SW 1271 (cell line): ENCODE measurements at places on chromosomes 6 and 20.

GRCh38 chr20:40738976-40739375 is 49.9 kb upstream of the MAFB start:
- DNase-seq, result no peak

GRCh38 chr6:118152524-118152923 is 245.5 kb downstream of the SLC35F1 start:
- no peak for DNase-seq

DNA sequence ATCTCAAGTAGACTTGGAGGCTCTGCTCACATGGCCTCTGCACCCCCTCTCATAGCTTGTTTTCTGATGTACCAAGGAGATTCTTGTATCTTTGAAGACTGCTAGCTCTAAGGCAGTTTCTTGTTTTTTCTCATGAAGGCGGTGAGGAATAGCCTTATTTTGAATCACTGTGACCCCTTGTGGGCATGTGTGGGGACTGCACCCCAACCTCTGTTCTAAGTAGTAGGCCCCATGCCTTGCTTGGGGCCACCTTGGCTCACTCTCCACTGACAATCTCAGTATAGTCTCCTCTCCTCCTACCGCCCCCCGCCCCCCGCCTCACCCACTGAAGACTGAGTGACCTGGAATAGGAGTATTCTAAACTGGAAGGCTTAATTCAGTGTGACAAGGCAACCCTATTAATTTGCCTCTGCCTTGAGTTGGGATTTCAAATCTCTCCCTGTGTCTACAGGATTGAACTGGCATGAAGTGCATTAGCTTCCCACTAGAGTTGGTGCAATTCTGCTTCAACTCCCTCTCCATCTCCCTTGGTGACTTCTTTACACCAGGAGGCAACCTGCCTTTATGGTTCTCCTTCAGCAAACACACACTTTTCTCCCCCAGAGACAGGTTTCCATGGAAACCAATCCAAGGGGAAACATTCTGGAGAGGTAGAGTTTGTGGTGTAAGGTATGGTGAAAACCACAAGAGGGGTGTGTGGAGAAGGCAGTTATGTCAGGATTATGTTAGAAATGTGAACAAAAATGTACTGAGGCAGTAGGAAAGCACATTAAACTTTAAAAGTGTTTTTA is 75.4 kb upstream of the ECI2 start:
- peak; percentile 45 for DNase-seq

DNA sequence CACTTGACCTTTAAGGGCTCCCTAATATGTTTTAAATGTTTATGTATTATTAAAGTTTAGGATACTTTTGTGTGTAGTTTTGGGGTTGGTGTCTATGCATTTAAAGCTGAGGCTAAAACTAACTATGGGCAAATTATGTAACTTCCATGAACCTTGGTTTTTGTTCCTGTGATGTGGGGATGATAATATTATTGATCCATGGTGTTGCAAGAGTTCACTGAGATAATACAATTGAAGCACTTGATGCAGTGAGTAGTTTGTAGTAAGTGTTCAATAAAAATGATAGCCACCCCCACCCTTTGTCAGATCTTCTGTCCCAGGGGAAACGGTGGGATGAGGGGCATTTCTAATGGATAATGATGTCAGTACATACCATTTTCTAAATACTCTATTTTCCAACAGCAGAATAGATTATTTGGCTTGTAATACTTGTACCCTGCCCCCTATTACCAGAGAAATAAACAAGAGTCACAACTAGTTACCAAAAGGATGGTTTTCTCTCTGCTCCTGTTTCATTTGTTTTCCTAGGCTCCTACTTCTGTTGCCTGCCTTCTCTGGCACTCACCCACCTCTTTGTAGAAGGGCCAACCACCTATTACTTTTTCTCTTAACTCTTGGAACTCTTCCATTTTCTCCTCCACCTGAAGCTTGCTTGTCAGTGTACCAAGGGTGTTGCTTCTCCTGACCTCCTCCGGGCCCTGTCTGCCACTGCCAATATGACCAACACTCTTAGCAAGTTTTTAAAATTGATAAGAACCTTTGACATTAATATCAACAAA is 97.9 kb downstream of the RCAN2 start:
- no peak for DNase-seq

- DNase-seq, result no peak
These were observed 11.2 kb upstream of the PCMTD2 start for GRCh38 chr20:64244281-64244805.

- DNase-seq, result no peak
These were observed 757.0 kb upstream of the MMS22L start for GRCh38 chr6:98039904-98040607.

DNA sequence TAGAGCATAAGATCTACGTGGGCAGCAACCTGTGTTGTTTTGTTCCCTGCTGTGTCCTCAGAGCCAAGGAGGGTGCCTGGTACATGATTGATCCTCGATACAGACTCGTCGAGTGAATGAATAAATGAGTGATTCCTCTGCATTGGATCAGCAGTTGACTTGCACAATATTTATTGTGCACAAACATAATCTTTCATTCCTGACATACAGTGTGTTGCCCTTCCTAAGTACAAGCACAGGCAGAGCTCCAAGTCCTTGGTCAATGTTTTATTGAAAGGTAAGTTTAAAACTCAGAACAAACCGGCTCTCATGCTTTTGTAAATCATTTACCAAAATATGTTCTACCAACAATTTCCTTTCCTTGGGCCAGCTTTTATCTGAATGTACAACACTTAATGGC is 57.4 kb downstream of the STMND1 start:
- DNase-seq, result no peak

- no peak for DNase-seq
These were observed 6.1 kb upstream of the LEMD2 start for GRCh38 chr6:33794910-33795623.

DNA sequence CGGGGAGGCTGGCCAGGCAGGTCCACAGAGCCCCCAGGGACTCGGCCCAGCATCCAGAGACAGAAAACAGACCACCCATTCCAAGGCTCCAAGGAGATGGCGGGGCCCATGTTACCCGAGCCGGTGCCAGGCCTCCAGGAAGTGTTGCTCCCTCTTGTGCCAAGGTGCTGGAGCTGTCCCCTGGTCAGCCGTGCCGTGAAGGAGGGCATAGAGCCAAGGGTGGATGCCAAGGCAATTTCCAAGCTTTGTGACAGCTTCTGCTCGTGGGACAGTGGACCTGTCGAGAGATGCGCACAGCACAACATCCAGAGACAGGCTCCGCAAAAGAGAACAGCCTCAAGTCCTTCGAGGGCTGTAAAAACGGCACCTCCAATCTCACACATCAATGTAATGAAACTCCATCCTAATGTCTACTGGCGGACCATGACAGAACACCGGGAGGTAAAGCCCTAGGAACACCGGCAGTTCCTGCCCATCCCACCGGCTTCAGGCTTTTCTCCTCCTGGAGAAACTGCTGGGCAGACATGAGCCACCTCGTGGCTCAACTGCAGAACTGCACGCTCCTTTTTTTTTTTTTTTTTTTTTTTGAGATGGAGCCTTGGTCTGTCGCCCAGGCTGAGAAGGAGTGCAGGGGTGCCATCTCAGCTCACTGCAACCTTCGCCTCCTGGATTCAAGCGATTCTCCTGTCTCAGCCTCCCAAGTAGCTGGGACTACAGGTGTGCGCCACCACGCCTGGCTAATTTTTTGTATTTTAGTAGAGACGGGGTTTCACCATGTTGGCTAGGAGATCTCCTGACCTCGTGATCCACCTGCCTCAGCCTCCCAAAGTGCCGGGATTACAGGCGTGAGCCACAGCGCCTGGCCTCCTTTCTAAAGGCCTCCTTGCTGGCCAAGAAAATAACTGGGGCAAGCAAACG is 30.9 kb upstream of the AVP start:
- peak; percentile 43 for DNase-seq

GRCh38 chr6:145600299-145600698 is 135.0 kb downstream of the EPM2A start:
- DNase-seq, result no peak

DNA sequence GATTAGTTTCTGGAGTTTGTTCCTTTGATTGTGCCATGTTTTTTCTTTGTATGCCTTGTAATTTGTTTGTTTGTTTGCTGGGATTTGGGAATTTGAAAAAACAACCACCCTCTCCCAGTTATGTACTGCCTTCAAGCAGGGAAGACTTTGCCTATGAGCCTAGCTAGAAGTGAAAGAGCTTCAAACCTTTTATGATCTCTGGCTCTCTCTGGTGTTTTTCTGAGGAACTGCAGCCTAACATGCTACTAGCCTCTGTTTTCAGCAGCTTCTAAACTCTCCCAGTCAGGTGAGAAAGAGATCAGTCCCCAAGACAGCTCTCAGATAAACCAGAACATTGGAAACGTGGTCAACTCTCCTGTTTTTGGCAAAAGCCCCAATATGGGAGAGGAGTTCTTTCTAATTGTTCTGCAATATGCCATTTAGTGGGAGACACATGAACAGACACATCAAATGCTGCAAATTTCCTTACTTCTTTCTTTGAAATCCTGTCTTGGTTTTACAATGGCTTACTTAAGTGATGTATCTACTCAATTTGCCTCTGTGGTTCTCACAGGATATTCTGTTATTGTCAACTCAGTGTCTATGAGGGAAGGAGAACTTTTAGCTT is 58.9 kb upstream of the SERINC1 start:
- peak; percentile 65 for DNase-seq

DNA sequence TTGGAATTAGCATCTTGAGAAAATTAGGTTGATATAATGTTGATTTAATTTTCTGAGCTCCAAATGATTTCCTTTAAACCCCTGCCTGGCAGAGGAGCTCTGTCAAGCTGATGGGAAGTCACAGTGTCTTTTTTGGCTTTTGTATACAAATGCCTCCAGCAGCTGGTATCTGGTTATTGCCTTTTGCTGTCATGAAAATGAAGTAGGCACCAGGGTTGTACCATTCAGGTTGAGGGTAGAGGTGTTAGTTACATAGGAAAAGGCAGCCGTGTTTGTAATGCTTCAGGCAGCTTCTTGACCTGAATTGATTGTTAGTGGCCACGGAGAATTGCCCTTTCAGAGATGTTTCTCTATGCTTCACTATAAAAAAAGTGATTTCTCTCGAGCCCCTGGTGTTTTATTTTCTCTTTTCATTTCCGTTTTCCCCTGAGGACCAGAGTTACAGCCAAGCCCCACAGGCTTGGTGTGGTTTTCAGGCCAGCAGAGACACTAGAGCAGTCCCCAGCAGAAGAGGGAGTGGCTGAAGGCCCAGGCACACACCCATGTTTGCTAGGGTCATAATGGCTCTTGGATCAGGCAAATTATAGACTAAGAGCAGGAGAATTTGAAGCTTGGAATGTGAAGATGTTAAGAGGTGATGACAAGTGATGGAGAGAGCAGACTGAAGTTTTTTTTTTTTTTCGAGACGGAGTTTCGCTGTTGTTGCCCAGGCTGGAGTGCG is 21.6 kb downstream of the CMTR1 start:
- no peak for DNase-seq

GRCh38 chr6:148414836-148415235 is 72.2 kb downstream of the SASH1 start:
- peak; percentile 41 for DNase-seq

GRCh38 chr6:26607434-26608230 is 10.9 kb downstream of the ABT1 start:
- DNase-seq, result peak; percentile 74

- no peak for DNase-seq
These were observed 128.2 kb downstream of the FRK start for GRCh38 chr6:115932481-115932880.

- no peak for DNase-seq
These were observed 167.8 kb upstream of the RIPOR2 start for GRCh38 chr6:25103603-25104002.

DNA sequence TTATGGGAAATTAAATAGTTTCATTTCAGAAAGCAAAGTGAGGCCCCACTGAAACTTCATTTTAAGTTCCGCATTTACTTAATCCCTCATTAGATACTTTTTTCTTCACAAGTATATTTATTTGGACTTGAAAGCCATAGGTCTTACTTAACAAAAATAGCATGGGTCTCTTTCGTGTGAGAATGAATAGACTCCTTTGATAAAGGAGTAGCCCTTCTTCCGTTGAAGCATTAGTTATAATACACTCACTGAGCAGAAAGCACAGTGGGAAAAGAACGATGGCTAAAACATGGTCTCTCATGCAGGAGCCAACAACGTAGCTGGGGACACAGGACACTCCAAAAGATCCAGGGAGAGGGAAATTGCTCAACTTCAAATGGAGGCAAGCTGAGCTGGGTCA is 130.4 kb downstream of the SLC23A2 start:
- no peak for DNase-seq

GRCh38 chr20:35292504-35293285 is 470 bp upstream of the FAM83C start:
- DNase-seq, result no peak

DNA sequence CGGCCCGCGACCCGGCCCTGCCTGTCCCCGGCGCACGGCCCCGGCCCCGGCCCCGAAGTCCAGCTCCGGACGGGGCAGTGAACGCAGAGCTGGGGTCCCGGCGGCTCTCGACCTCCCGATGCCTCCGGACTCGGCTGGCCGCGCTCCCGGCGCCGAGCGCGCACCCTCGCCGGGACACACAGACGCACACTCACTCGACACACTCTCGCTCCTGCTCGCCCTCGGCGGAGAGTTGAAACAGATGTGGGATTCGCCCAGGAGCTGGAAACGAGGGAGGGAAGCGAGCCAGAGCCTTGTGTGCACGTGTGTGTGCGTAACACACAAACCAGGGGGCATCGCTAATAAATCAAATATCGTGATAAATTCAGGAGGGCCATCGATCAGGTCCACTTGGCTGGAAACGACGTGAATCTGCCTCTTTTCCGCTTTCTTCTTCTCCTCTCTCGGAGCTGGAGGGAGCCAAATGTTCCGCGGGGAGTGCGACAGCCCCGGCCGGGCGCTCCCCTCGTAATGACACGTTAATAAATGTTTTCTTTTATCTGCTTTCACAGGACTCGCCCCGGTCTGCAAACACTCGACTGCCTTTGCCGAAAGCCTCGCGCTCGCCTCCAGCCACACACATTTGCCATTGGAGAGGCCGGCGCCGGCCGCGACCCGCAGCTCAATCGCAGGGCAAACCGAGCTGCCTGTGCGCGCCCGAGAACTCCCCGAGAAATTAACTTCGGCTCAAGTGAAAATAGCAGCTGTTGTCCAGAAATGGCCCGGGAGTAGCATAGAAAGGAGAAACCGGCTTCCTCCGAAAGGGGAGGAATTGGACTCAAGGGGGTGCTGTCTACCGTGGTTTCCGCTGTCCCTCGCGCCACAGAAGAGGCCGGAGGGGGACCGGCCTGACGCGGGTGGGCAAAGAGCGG is 828 bp upstream of the SULF2 start:
- no peak for DNase-seq

DNA sequence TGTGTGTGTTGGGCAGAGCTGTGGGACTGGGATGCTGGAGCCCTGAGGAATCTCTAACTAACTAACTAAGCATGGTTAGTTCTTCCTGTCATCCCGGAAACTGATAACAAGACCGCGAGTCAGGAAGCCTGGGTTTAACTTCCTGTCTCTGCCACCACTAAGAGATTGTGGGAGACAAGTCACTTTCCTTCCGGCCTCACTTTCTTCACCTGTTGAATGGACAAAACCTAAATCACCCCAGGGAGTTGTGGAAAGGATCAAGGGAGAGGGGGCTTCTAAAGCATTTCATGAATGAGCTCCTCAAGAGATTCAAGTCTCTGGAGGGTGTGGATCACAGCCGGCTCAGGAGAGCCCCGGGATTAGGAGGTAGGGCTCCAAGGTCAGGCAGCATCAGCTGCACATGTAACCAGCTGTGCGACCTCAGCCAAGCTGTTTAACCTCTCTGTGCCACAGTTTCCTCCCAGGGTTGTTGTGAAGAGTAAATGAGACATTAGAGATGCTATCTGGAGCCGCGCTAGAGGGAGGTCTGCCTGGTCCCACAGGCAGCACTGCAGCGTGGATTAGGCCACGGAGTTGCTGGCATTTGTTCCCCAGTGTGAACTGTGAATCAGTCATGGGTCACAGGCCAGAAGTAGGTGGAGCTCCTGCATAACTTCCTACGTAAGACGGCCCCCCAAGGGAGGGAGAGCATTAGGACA is 105.1 kb downstream of the TOX2 start:
- DNase-seq, result no peak

GRCh38 chr20:3997446-3997845 is 17.9 kb downstream of the RNF24 start:
- no peak for DNase-seq
